ENCODE measurements at places on chromosomes 11 and 22. TPM values are rescaled to one million over a fixed set of nuclear protein-coding genes. Genes with fewer than 3 reads are reported as not detected.

- DNase-seq, result no peak
Measured at GRCh38 chr22:48949375-48950149, 878.1 kb downstream of the BRD1 start.

GRCh38 chr11:61617515-61617914, 36.6 kb upstream of the SYT7 start:
- DNase-seq, result peak; percentile 46

GRCh38 chr22:36461665-36462649, 19.5 kb downstream of the TXN2 start:
- DNase-seq, result peak; percentile 97

The TSPAN32 gene
- 0.17 TPM for total RNA-seq

DNA sequence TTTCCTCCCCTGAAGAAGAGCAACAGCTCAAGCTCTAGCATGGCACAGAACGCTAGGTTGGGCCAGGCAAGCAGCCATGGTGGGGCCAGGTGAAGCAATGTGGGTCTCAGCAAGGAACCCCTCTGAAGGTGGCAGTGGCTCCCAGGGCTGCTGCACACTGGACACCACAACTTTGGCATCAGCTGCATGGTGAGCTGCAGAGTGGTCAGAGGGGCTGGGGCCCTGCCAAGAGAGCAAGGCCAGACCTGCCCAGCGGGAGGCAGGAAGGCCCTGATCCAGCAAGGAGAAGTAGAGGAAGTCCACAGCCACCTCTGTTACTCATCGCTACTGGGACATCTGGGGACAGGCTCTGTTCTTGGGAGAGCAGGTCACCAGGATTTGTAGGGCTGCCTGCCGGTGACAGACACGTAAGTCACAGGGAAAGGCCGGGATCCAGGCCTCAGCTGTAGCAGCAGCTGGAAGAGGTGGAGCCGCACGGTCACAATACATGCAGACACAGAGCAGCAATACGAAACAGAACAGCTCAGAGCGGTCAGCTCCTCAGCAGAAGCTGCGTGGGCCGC, 12.4 kb downstream of the CYB561A3 start:
- DNase-seq, result no peak

The SMTNL1 gene
- total RNA-seq, result not detected

The EIF3F gene
- total RNA-seq, result 291 TPM

GRCh38 chr11:68052137-68052873, 13.5 kb downstream of the TCIRG1 start:
- DNase-seq, result no peak

DNA sequence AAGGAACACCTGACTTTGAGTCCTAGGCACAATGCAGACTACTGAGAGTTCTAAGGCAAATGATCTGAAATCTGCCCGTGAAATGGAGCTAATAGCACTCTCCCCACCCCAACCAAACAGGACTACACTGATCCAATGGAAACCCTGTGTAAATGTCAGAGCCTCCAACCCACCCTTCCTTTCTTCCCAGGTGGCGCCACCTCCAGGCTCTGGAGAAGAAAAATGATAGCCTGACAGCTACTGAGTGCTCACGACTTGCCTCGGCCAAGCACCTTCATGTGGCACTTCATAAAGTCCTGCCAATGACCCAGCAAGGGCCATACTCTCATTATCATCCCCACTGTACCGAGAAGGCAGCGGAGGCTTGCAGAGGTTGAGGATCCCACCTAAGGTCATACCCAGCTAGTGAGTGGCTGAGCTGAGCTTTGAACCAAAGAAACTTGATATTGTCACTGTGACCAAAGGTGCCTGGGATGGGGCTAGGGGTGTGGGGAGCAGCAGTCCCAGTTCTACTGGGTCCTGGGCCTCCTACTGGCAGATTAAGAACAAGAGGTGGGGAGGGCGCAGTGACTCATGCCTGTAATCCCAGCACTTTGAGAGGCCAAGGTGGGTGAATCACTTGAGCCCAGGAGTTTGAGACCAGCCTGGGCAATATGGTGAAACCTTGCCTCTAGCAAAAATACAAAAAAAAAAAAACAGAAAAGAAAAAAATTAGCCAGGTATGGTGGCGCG, 20.5 kb downstream of the TST start:
- DNase-seq, result no peak

DNA sequence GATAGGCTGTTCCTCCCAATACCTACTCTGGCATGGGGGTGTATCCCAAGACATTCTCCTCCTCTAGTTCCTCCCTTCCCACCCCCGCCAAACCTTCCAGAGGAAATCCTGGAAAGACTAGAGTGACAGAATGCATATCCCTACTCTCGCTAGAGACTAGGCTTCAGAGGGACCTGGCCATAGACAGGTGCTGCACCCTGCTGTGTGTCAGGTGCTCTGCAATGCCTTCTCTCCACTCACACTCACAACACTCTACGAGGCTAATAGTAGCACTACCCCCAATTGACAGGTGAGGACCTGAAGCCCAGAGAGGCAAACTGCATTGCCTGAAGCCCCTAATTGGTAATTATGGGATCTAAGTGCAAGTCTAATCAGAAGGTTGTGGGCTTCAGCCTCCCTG, 46.2 kb upstream of the LMO1 start:
- DNase-seq, result no peak

GRCh38 chr22:18950141-18950540, 14.0 kb upstream of the PRODH start:
- no peak for DNase-seq

The HTR3B gene
- total RNA-seq, result not detected

- DNase-seq, result no peak
Measured at GRCh38 chr22:25627271-25627852, 62.9 kb downstream of the GRK3 start.

GRCh38 chr11:1729692-1730011, 20.7 kb downstream of the IFITM10 start:
- no peak for DNase-seq

DNA sequence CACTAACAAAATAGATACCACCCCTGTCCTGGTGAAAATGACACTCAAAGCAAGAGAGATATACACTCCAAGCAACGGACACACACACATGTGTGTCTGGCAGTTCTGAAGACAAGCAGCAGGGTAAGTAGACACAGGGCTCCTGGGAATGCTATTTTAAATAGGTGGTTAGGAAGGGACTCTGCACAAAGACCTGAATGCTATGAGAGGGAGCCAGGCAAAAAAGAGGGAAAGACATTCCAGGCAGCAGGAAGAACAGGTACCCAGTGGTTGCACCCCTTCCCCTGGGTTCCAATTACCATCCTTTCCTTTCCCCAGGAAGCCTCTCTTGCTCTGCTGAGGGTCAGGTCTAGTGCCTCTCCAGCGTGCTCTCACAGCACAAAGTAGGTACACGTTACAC, 3.0 kb downstream of the UFD1 start:
- no peak for DNase-seq

DNA sequence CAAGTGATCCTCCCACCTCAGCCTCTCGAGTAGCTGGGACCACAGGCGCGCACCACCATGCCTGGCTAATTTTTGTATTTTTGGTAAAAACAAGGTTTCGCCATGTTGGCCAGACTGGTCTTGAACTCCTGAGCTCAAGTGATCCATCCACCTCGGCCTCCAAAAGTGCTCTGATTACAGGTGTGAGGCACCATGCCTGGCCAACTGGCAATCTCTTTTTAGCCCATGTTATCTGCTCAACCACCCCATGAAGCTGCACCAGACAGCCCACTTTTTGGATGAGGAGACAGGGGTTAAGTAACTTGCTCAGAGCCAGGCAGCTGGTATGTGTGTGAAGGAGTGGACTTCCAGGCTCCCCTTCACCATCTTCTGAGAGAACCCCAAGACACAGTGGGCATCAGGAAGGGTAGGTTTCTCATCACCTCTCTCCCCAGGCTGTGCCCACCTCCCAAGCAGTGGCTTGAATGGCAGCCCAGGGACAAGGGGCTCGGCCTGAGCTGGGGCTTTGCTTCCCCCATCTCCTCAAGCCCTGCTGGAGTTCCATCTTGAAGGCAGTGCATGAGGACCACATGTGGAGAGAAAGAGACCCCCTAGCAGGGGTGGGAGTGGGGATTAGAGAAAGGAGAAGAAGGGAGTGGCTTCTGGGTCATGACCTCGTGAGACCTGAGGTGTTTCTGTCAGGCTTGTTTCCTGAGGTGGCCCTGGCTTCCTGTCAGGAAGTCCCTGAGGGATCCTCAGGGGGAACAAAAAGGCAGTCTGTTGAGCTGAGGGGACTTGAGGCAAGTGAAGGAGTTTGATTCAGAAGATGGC, 87.5 kb upstream of the PARVA start:
- DNase-seq, result no peak

DNA sequence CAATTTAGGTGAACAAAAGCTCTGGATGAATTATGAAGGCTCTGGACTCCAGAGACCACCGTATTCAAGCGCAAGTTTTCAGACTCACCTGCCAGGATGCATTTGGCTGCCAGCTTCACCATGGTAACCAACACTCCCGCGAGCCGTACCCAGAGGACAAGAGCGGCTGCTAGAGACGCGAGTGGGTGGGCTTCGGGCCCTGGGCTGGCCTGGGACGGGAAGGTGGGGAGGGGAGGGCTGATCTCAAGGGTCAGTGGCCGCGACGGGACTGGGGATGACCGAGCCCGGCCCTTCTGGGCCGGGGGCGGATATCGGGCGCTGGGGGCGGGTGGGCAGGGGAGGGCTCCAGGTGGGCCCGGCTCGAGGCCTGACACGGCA, 344 bp downstream of the IFT27 start:
- peak; percentile 17 for DNase-seq

The OR2D2 gene
- 0.33 TPM for total RNA-seq

GRCh38 chr11:15690320-15690719, 575.6 kb downstream of the INSC start:
- no peak for DNase-seq

DNA sequence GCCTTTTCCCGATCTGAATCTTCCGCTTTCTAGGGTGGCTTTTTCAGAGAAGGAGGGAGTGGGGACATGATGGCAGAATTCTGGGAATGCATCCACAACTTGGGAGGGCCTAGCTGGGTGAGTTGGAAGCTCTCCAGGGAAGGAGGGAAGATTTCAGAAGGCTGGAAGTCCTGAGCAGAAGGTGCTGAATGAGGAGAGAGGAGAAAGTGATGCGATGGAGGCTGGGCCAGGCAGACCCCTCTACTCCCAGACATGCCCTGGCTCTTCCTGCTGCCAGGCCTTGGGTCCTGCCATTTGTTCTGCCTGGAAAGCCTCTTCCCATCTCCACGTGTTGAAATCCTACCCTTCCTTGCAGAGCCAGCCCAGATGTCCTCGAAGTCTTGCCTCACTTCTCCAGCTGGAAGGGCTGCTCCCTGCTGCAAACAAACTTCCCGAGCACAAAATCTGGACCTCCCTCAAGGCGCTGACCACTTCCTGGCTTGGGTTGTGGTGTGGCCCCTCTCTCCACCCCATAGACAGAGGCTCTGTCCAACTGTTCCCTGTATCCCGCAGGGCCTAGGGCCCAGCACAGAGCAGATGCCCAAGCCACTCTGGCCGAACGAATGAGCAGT, 16.8 kb downstream of the LRRC32 start:
- peak; percentile 99 for DNase-seq
